ENCODE measurements at places on chromosomes 2 and 18. TPM values are rescaled to one million over a fixed set of nuclear protein-coding genes. Genes with fewer than 3 reads are reported as not detected.

CABYR gene
- 5.3 TPM for total RNA-seq

SH3BP4 gene
- 48.1 TPM for total RNA-seq

GRCh38 chr2:108048752-108049151 lies 62.4 kb downstream of the SLC5A7 start:
- no peak for DNase-seq

DNA sequence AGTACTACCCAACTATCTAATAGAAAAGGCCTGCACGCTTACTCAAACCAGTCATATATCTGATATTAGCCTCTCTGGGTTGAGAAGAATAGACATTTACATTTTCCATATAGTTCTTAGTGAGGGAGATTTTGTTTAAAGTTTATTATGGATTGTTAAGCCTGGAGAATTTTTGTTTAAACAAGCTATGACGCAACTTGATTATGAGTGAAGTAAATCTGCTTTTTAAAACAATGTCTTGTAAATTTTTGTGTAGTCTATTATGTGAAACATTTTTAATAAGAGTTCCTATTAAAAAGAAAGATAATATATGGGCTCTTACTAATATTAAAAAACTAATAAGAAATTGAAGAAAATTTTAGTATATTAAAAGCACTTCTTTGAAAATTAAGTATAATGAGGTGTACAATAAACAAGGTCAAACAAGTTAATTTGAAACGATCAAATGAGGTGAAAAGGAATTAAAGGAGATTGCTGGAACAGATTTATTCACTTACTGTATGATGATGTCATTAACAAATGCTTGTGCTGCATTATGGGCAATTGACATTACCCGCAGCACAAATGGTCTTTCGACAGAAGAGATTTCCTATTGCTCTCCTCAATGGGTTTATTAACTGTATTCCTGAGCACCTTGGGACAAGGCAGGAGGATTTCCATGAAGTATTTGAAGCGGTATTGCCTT lies 229.2 kb upstream of the SMIM21 start:
- no peak for DNase-seq

- DNase-seq, result no peak
These were observed 41.0 kb downstream of the LPIN2 start for GRCh38 chr18:2971741-2972552.

GRCh38 chr2:161391737-161392506 lies 24.2 kb upstream of the TBR1 start:
- DNase-seq, result no peak

GRCh38 chr2:237869343-237870102 lies 10.1 kb downstream of the RAMP1 start:
- no peak for DNase-seq

DNA sequence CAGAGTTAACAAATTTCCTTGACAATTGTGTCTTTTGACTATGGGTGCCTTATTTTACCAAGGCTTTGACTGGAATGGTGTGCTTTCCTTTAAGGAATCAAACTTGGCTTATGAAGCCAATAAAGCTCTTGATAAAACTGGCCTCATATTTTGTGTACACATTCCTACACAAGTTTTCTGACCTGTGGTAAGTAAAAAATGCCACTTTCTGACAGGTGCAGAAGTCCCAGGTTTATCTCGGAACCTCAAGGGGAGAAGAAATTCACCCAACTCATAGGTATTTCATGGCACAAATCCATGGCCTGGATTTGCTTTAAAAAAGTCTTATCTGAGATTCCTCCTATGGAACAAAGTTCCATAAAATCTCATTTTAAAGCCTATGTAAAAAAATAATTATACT lies 880.6 kb upstream of the LRATD1 start:
- no peak for DNase-seq

DNA sequence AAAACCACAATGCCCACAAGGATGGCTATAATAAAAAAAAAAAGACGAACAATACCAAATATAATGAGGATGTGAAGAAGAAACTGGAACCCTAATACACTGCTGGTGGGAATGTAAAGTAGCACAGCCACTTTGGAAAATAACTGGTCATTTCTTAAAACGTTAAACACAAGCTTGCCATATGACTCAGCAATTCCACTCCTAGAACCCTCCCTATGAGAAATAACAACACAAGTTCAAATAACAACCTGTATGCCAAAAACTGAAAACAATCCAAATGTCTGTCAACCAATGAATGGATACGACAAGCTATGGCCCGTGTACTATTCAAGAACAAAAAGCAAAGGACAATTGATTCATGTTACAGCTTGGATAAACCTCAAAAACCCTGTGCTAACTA lies 7.0 kb upstream of the ALPK2 start:
- DNase-seq, result no peak

DNA sequence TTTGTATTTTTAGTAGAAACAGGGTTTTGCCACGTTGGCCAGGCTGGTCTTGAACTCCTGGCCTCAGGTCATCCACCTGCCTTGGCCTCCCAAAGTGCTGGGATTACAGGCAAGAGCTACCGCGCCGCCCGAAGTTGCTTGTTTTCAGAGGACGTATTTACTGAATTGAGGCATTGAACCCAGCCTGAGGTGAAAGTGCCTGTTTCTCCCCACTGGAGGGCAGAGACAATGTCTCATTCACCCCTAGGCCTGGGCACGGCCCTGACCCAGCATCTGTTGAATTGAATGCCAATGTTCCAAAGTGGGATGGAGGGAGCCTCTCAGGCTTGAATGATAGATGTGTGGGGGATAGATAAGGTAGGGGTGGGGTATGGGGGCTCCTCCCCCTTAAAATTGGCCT lies 4.5 kb upstream of the TMBIM1 start:
- DNase-seq, result no peak

DNA sequence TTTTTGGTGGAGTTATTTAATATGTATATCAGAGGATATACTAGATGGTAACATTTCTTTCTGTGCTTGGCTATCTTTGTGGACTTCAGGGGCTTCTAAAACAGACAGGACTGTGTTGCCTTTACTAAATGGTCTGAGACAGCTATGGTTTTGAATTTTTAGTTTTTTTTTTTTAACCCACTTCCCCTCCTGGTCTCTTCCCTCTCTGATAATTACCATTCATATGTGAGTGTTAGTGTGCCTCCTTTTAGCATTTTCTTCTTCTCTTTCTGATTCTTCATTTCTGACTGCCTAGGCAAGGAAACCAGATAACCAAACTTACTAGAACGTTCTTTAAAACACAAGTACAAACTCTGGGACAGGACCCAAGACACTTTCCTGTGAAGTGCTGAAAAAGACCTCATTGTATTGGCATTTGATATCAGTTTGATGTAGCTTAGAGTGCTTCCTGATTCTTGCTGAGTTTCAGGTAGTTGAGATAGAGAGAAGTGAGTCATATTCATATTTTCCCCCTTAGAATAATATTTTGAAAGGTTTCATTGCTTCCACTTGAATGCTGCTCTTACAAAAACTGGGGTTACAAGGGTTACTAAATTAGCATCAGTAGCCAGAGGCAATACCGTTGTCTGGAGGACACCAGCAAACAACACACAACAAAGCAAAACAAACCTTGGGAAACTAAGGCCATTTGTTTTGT lies 52.7 kb downstream of the SMAD4 start:
- no peak for DNase-seq

DNA sequence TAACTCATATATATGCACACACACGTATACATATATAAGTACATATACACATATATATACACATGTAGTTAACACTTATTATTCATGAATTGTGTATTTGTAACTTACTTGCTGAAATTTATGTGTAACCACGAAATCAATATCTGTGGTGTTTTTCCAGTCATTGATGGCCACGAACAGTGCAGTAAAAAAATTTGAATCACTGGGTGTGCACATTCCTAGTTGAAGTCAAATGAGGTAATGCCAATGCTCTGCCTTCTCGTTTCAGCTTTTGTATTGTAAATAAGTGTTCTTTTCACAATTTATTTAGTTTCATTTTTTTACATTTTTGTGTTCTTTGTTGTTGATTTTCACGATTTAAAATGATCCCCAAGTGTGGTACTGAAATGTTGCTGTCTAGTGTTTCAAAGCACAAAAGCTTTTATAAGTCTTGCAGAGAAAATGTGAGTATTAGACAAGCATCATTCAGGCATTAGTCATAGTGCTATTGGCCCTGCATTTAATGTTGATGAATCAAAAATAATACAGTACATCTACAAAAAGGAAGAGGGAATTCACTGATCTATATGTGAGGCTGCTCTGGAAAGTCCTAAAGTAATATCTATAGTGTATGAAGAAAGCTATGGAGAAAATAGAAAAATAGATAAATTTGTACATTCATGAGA lies 419.0 kb downstream of the DSC3 start:
- DNase-seq, result no peak

- DNase-seq, result no peak
These were observed 149.9 kb upstream of the TTC39C start for GRCh38 chr18:23864624-23865023.
